ENCODE measurements at places on chromosomes 12 and 14. TPM values are rescaled to one million over a fixed set of nuclear protein-coding genes. Genes with fewer than 3 reads are reported as not detected.
A peak's percentile ranks its signal among the peaks of the same experiment; 100 is the strongest.

- peaks cover 5% of the 10 kb centered on the region for H3K27me3 ChIP-seq
- H3K36me3 ChIP-seq = no peaks in the 10 kb centered on the region
- peaks cover 12% of the 10 kb centered on the region for H3K4me1 ChIP-seq
- no peak for DNase-seq
- H3K4me3 ChIP-seq = peak overlapping the region; percentile 12
These were observed 663 bp upstream of the ULK1 start for GRCh38 chr12:131893605-131894312.

DNA sequence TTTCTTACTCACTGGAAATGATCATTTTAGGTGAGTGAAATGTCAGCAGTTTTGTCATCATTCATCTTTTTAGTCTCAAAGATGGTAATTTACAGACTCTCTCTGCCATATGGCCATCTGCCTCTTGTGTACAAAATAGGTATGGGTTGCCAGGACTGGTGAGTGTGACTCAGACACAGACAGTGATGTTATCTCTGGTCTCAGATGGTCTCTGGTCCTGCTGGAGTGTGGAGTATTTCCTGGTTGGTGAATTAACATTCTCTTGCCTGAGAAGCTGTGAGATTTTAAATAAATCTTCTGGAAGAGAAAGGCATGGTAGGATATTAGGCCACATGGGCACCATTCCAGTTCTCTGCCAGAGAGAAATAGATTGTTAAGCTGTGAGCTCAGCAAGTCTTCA lies 207.0 kb downstream of the ATP23 start:
- H3K27ac ChIP-seq = no peak overlapping the region
- no peak for DNase-seq
- H3K27me3 ChIP-seq = peaks cover 5% of the 10 kb centered on the region
- no peaks in the 10 kb centered on the region for H3K36me3 ChIP-seq
- no peaks in the 10 kb centered on the region for H3K4me1 ChIP-seq

- H3K4me3 ChIP-seq = no peak overlapping the region
- H3K27ac ChIP-seq = no peak overlapping the region
- no peak for DNase-seq
- no peaks in the 10 kb centered on the region for H3K27me3 ChIP-seq
- H3K36me3 ChIP-seq = peaks cover 34% of the 10 kb centered on the region
These were observed 20.7 kb upstream of the TAS2R14 start for GRCh38 chr12:10959804-10960203.

DNA sequence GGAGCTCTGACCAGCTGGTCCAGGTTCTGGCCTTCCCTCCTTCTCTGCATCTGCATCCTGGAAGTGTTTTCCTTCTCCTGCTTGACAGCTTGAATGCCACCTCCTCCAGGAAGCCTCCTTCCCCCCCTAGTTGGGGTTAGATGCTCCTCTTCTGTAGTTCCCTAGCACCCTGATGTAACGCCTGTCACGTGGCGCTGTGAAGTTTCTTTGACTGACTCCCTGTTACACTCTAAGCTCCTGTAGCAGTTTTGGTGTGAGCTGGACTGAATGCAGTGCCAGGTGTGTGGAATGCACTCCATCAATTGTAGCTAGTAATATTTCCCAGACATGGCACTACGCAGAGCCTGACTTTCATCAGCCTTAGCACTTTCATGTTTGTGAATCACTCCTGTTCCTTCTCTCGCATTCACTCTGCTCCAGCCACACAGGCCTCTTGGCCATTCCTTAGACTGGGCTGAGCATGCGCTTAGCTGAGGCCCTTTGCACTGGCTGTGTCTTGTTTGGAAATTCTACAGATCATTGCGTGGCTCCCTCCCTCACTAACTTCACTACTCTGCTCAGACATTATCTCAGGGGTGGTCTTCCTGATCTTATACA lies 2.1 kb upstream of the FAIM2 start:
- peaks cover 29% of the 10 kb centered on the region for H3K27me3 ChIP-seq
- no peak for DNase-seq
- no peak overlapping the region for H3K27ac ChIP-seq

DNA sequence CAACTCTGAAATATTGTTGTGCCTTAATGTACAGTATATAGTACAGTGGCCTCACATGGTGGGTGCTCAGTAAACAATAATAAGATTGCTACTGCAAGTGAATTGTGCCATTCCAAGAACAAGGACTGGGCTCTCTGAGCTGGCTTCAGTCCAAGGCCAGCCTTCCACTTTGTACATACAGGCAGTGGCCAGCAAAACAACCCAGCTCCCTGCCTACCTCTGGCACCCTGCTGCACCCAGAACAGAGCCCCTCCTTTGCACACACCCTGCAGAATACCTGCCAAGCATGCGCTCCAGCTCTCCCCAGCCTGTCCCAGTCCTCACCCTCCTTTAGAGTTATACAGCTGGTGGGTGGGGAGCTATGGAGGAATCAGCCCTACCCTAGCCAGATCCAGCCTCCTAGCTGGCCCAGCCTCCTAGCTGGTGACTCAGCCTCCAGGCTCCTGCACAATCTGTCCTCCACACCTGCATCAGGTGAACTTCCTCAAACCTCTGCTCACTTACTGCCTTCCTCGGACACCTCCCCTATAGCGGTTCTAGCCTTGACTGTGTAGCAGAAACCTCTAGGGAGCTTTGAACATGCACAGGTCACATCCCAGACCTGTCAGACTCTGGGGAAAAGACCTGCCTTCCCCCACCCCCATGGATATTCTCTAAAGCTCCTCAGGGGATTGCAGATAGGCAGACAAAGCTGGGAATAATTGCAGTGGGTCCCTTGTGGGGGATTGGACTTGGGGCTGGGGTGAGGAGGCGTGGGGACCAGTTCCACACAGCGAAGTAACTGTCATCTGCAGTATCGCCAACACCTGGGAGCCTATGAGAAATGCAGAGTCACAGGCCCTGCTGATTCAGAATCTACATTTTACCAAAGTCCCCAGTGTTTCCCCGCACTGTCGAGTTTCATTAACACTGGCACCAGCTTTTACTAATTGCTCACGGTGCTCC lies 17.9 kb downstream of the ZDHHC22 start:
- peaks cover 31% of the 10 kb centered on the region for H3K27me3 ChIP-seq
- DNase-seq = no peak
- no peaks in the 10 kb centered on the region for H3K36me3 ChIP-seq
- peak overlapping the region; percentile 77 for H3K4me3 ChIP-seq
- H3K4me1 ChIP-seq = peaks cover 32% of the 10 kb centered on the region
- no peak overlapping the region for H3K27ac ChIP-seq

GRCh38 chr12:79186506-79186905 lies 321.9 kb downstream of the SYT1 start:
- no peak for DNase-seq
- no peak overlapping the region for H3K4me3 ChIP-seq
- H3K27me3 ChIP-seq = no peaks in the 10 kb centered on the region
- no peaks in the 10 kb centered on the region for H3K36me3 ChIP-seq
- H3K4me1 ChIP-seq = no peaks in the 10 kb centered on the region

DNA sequence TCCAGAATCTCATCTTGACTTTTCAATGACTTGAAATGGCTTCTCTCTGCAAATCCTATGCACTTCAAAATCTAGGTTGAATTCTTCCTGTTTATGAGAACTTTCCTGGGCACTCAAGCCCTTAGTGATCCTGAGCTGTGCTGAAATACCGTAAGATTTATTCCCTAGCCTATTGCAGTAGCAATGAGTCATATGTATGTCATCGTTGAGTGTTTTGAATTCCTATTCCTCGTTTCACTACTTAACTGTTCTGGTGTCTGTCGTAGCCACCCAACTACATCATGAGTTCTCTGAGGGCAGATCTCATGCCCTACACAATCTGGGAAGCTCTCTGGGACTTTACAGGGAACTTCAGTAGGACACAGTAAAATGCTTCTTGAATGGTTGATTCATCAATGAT lies 190.8 kb upstream of the TMEM132C start:
- no peaks in the 10 kb centered on the region for H3K4me1 ChIP-seq
- H3K27me3 ChIP-seq = no peaks in the 10 kb centered on the region
- H3K36me3 ChIP-seq = no peaks in the 10 kb centered on the region
- no peak overlapping the region for H3K4me3 ChIP-seq
- DNase-seq = no peak
- no peak overlapping the region for H3K27ac ChIP-seq

DNA sequence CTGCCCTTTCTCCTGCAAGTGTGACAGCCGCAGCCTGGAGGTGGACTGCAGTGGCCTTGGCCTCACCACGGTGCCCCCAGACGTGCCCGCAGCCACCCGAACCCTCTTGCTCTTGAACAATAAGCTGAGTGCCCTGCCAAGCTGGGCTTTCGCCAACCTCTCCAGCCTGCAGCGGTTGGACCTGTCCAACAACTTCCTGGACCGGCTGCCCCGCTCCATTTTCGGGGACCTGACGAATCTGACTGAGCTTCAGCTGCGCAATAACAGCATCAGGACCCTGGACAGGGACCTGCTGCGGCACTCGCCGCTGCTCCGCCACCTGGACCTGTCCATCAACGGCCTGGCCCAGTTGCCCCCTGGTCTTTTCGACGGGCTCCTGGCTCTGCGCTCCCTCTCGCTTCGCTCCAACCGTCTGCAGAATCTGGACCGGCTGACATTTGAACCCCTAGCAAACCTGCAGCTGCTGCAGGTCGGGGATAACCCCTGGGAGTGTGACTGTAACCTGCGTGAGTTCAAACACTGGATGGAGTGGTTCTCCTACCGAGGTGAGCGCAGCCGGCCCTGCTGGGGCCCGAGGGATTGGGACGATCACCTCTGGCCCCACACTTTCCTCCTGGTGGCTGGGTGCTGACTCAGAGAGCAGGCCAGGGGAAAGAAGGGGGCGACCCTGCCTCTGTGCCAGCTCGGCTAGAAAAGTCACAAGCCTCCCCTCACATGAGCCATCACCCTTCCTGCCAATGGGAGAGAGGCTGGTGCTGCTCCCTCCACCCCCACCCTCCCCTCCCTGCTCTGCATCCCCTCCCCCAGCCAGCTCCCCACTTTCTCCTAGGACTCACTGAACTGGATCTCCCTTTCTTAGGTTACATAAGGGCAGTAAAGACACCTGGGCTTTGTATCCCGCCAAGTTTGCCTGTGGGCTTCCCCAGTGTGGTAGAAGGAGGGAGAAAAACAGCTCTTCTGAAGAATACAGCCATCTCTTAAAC lies 10.9 kb downstream of the LRTM2 start:
- H3K27ac ChIP-seq = no peak overlapping the region
- DNase-seq = peak; percentile 57
- no peaks in the 10 kb centered on the region for H3K4me1 ChIP-seq
- no peak overlapping the region for H3K4me3 ChIP-seq
- H3K27me3 ChIP-seq = peaks cover 14% of the 10 kb centered on the region
- H3K36me3 ChIP-seq = no peaks in the 10 kb centered on the region

PTPRQ gene
- not detected for total RNA-seq

IL31 gene
- total RNA-seq = not detected

AQP2 gene
- not detected for total RNA-seq

PCNX4 gene
- 34.4 TPM for total RNA-seq

FITM1 gene
- total RNA-seq = 1.7 TPM

BMP4 gene
- 0.34 TPM for total RNA-seq

DEPDC4 gene
- 2.0 TPM for total RNA-seq

PAPLN gene
- 0.72 TPM for total RNA-seq

Data from activated naive CD8-positive, alpha-beta T cell treated with anti-CD3 and anti-CD28 coated beads, Interleukin-2, amount 10 ng/mL, durations not matched to agents 7 days and 5 days (primary cell).